ENCODE measurements at places on chromosomes 1 and 21.

DNA sequence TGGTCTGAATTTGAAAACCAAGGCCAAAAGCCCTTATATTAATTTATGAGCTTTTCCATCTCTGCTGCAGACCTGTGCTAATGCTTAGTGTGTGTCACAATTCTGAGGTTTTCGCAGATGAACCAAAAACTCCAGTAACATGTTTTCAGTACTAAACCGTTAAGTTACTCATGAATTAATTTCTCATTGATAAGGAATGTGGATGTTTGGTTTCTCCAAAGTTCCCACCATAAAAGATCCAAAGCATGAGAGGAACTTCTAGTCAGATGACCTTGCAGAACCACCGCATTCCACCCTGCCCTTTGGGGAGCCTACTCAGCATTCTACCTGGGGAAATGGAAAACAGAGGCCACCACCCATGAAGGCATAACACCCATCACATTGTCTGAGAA is 7.5 kb upstream of the LEPR start:
- DNase-seq: peak; percentile 48

DNA sequence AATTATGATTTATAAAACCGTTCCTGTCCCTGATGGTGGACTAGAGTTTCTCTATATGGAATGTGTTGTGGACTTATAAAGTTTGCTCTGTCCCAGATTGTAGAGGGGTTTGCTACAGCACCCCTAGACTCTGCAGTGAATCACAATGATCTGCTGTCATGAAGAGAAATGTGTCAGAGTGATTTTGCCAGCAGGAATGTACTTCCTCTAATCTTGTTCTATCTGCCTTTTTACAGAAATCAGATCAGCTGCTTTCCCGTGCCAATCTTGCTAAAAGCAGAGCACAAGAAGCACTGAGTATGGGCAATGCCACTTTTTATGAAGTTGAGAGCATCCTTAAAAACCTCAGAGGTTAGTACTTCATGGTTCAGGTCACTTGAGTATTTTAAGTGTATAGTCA is 52.0 kb downstream of the LAMC2 start:
- DNase-seq: peak; percentile 11

GRCh38 chr1:46062651-46063319 is 69.6 kb downstream of the PIK3R3 start:
- peak; percentile 32 for DNase-seq

- DNase-seq: no peak
Observed at GRCh38 chr1:27633298-27633610, 1.7 kb downstream of the FGR start.

- DNase-seq: no peak
Observed at GRCh38 chr1:30877205-30877912, 31.2 kb downstream of the SDC3 start.

DNA sequence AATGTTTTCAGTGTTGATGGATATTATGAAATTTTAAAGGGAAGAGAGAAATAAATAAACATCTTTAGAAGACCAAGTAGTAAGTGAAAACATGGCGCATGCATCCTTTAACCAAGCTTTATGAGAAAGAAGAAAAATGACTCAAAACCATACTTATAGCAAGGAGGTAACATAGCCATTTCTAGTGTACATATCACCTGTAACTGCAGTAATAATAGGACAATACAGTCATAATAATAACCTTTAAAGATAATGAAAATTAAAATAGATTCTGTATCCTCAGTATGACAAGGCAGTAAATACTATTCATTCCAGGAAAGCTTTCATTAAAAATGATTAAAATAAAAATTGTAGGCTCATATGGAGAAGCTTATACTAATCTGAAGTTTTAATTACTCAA is 141.2 kb downstream of the COL24A1 start:
- DNase-seq: no peak

GRCh38 chr1:29122682-29123052 is 1.0 kb downstream of the TMEM200B start:
- peak; percentile 66 for DNase-seq

DNA sequence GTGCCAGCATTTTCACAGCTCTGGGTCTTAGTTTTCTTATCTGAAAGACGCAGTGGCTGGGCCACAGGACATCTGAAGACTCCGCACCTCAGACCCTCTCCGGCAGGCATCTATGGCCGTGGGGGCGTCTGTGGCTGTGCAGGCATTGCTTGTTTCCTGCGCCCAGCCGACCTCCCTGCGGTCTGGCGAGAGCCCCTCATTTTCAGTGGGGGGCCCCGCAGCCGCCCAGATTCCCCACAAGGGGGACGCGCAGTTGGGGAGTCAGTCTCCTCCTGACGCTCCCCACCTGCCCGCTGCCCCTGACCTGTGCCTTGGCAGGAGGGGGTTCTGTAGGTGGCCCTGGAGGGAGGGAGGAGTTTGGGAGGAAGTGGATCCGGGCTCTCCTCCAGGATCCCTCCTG is 3.5 kb upstream of the TFF1 start:
- DNase-seq: no peak

DNA sequence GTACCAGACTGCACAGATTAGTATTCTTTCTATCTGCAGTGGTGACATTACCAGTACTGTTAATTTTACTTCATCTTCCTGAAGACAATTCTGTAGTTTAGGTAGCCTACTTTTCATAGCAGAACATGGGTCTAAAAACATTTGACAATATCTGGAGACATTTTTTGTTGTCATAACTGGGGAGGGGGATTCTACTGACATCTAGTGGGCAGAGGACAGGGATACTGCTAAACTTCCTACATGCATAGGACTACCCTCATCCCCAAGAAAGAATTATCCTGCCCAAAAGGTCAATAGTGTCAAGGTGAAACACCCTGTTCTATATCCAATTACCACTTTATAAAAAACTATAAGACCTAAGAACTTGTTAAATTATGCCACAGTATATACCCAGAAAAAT is 3.4 kb upstream of the ARHGAP29 start:
- no peak for DNase-seq

DNA sequence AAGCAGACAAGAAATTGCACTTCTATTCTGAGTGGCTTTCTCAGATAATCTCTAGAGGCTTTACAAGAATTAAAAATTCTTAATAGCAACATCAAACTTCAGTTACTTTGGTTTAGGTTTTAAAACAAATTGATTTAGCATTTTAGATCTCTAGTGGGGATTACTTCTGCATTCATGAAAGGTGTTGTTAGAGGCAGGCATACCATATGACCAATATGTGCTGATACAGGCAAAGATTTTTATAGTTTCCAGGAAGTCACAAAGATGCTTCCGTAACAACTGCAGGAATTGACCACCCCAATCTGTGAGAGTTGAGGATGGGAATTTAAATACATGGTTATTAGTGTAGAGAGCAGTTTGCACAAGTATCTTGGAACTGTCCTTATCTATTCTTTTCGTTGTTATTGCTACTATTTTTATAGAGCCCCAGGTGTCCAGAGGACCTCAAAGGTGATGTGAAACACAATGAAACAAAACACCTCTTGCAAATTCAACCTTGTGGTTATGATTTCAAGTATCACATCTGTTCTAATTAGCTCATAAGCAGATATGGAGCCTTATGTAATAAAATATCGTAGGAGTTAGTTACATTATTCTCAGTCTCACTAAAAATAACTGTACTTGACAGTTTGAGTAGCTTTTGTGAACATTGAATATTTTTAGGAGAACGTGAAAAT is 512.7 kb upstream of the ADGRL4 start:
- DNase-seq: no peak

DNA sequence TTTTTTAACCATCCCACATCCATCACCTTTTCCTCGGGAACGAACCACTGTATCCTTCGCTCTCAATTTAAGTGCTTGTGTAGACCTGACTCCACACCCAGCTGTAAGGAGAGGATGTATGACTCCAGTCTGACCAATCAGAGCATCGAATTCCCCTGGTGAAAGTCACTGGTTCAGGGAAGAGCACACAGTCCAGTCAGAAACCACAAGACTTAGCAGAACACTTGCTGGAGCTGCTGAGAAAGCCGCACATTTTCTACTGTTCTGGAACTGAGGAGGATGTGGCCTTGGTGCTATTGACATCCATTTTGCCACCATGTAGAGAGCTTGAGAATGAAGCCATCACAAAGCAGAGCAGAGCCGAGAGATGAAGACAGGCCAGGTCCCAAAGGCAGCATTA is 59.9 kb upstream of the CNN3 start:
- peak; percentile 22 for DNase-seq

- no peak for DNase-seq
Observed at GRCh38 chr21:45581322-45581712, 39.1 kb upstream of the SLC19A1 start.

GRCh38 chr1:155134322-155134721 is 1.3 kb upstream of the SLC50A1 start:
- no peak for DNase-seq

- DNase-seq: no peak
Observed at GRCh38 chr1:78691995-78692747, 42.5 kb downstream of the IFI44 start.

DNA sequence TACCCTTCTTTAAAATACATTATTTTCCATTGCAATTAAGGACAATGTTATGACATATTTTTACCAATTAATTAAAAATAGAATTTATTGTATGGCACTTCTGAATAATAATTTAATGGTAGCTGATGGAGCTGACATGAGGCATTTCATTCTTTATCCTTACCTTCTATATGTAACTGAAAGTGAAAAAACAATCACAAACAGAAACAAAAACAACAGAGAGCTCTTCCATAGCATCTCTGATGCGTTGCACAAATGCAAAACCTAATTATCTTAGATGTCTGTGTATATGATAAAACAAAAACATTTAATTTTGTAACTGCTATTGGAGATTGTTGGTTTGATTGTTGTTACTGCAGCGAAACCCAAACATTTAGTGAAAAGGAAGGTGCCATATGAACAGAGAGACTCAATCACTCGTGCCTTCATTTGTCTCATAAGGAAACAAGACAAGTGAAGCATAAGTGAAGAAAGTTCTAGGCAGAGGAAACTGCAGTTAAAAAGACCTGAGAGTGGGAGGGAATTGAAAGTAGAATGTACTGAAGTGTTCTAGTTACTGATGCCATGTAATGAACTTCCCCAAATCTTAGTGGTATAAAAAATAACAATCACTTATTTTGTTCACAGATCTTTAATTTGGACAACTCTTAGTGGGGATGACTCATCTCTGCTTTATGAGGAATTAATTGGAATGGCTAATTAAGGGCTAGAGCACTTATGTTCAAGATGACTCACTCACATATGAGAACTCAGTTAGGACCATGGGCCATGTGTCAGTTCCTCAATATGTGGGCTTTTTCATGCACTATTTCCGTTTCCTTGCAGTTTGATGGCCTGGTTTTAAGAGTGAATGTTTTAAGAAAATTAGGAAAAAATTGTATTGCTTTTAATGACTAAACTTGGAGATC is 245.0 kb upstream of the OLFM3 start:
- DNase-seq: no peak

DNA sequence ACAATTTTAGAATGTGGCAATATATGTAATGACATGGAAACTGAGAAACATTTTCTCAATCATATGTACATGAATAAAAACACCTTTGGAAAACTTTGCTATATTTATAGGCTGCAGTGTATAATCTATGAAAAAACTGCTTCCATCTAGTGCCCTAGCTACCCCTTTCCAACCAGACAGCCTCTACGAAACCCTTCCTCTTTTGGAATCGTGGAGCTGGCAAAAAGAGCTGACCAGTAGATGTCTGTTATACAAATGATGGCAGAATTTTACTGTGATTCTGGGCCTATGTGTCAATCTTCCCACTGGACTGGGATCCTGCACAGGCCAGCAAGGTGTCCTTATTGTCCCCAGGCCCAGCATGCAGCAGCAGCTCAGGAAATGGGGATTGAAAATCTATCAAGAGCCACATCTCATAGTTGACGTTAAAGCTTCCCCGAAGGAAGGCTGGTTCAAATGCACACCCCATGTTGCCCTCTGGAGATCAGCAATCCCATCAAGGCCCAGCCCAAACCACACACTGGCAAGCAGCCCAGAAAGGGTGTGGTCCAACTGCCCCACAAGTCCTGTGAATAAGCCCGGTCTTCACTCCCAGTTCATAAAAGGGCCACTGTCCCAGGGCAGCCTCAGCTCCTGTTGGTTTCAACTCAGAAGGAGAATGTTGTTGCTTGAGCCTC is 8.8 kb upstream of the FAM20B start:
- peak; percentile 93 for DNase-seq

- peak; percentile 7 for DNase-seq
Observed at GRCh38 chr1:187383366-187383765, 554.6 kb downstream of the PLA2G4A start.

DNA sequence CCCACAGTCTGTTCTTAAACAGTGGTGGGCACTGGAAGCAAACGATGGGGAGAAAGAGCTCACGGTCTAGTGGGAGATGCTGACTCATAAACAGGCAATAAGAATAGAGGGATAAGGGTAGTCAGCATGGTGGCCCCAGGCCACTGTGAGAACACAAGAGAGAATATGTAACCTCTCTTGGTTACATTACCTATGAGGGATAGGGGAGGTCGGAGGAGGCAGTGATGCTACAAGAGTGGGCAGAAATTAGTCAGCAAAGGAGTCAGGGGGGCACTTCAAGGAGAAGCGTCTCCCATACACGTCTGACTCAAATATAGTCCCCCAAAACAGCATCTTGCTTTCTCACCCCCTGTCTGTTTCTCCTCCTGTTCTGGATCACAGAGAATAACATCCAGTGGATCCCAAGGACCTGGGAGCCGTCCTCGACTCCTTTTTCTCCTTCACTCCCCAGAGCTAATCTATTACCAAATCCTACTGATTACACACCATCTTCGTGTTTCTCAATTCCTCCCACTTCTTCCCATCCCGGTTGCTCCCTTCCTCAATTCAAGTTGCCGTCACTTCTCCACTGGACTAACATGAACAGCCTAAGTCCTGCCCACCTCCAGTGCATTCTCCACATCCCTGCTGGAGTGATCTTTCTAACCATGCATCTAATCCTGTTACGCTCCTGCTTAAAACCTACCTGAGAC is 2.1 kb downstream of the SLAMF8 start:
- DNase-seq: no peak

DNA sequence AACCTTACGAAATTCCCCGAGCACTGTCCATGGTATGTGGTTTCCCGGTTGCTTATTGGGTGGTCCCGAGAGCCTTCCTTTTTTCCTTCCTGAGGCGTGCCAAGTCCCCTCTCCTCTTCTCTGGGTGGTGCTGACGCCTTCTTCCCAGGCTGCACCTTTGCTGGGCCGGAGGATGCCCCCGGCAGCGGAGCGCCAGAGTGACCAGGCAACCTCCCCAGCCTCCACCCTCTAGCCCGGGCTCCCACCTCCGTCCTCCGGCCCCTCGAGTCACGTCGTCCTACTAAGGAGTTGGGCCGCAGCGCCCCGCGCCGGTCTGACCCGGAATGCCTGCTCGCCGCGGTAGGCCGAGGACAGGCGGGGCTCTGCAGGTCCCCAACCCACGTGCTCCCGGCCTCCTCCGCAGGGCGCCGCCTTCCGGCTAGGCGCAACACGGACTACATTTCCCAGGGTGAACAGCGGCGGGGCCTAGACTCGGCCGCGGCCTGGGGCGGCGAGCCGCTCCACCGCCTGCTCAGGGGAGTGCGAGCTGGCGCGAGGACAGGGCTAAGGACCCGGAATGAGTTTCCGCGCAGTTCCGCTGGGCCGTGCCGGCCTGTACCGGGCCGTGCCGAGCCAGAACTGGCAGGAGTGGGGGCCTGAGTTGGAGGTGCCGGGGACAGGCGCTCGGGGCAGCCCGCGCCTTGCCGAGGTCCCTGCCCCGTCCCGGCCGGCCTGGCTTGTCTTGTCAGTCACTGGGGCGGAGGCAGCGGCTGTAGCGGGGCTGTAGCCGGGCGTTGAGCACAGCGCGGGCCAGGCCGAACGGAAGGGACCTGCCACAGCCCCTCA is at the start of gene IPO13:
Gene IPO13, plus strand, starts transcription at position 715 of the 825 bp plus-strand sequence. CDS start 651 bp downstream, outside the sequence.
- DNase-seq: peak; percentile 94

Measured in ACHN (cell line).